ENCODE measurements at places on chromosomes 2 and 18. TPM values are rescaled to one million over a fixed set of nuclear protein-coding genes. Genes with fewer than 3 reads are reported as not detected.

GRCh38 chr2:217988014-217988839, 14.6 kb downstream of the TNS1 start:
- no peak overlapping the region for H3K4me3 ChIP-seq
- H3K36me3 ChIP-seq, result no peaks in the 10 kb centered on the region
- peak; percentile 53 for DNase-seq
- H3K27ac ChIP-seq, result no peak overlapping the region

- H3K4me1 ChIP-seq, result peaks cover 11% of the 10 kb centered on the region
- no peaks in the 10 kb centered on the region for H3K36me3 ChIP-seq
- H3K27me3 ChIP-seq, result no peaks in the 10 kb centered on the region
- DNase-seq, result no peak
- no peak overlapping the region for H3K27ac ChIP-seq
- H3K4me3 ChIP-seq, result no peak overlapping the region
These were observed 116.5 kb upstream of the FOSL2 start for GRCh38 chr2:28276076-28276618.

DNA sequence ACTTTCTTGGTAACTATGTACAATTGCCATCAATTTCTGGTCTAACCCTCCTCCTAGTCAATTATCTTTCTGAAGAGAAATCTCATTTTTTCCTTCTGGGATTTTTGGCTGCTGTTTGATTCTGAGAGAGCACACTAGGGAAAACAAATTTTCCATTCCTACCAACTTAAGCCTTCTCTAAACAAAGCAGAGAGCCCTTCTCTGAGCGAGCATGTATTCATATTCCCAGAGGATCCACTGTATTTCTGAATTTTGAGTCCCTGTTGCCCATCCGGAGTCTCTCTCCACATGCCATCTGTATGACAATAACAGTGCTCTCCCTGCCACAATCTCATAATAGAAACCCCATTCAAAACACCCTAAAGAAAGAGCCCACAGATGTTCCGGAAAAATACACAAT, 78.5 kb downstream of the MAIP1 start:
- no peak for DNase-seq
- no peaks in the 10 kb centered on the region for H3K36me3 ChIP-seq
- H3K27me3 ChIP-seq, result no peaks in the 10 kb centered on the region
- no peak overlapping the region for H3K27ac ChIP-seq
- H3K4me1 ChIP-seq, result no peaks in the 10 kb centered on the region

ZNF396 gene
- 1.7 TPM for total RNA-seq

DNA sequence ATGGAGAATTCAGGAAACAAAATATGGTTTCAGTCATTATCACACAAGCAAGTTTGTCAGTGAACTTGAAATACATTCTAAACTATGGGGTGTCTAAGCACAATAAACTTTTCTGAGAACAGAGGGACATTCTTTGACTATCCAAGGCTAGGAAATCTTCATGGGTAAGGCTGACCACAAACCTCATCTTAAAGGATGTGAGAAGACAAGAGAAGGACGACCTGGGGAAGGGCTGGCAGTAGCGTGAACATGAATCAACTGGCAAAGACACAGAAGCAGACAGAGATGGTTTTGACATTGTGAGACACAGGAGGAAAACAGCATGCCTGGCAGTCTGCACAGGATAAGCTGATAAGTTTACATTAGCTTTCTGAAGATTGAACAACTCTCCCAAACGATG, 752.4 kb upstream of the SLC8A1 start:
- H3K4me3 ChIP-seq, result no peak overlapping the region
- H3K4me1 ChIP-seq, result no peaks in the 10 kb centered on the region
- H3K27me3 ChIP-seq, result no peaks in the 10 kb centered on the region
- DNase-seq, result no peak

SMIM21 gene
- total RNA-seq, result not detected

Data from CD8-positive, alpha-beta memory T cell (primary cell).